Heart right ventricle (tissue), 16 donors: ENCODE measurements at places on chromosomes 13 and 19. TPM values are rescaled to one million over a fixed set of nuclear protein-coding genes. Genes with fewer than 3 reads are reported as not detected.

Gene KISS1R
- total RNA-seq = not detected

Gene CEACAM7
- not detected for total RNA-seq

Gene GJA3
- 21.8 TPM for total RNA-seq

Gene ZFP82
- total RNA-seq = 3.7 TPM

Gene ARGLU1
- total RNA-seq = 23.1 TPM

Gene OXGR1
- not detected for total RNA-seq

Gene MBOAT7
- total RNA-seq = 18.9 TPM

Gene RFPL4AL1
- total RNA-seq = not detected

DNA sequence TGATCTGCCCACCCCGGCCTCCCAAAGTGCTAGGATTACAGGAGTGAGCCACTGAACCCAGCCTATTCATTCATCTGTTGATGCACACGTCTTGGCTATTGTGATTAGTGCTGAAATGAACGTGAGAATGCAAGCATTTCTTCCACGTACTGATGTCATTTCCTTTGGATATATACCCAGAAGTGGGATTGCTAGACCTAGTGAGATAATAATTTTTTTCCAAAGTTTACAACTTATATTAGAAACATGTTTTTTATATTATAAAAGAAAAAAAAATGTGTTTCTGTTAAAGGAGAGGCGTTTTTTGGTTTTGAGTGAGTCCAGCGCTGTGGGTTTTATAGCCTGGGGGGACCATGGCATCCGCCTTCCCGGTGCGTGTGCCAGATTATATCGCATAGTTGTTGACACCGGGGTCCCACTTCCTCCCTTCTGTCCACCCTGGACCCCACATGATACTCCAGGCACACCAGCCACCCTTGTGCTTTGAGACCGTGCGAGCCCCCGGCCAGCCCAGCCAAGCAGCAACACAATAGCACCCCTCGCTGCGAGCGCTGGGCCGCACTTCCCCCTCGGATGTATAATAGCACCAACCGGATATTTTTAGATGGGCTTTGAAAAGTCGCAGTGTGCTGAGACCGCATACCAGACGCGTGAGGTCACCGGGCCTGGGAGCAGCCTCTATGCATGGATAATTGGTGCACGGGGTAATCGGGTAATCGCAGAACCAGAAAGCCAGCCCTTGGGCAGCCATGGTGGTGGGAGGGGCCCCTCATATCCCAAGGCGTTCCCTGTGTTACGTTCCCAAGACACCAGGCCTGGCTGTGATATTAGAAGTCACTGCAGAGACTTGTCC, 59.6 kb downstream of the MYO9B start:
- peak; percentile 97 for DNase-seq

GRCh38 chr19:29971648-29972047, 29.6 kb downstream of the URI1 start:
- DNase-seq = no peak

GRCh38 chr13:40446365-40446764, 220.1 kb downstream of the FOXO1 start:
- no peak for DNase-seq

DNA sequence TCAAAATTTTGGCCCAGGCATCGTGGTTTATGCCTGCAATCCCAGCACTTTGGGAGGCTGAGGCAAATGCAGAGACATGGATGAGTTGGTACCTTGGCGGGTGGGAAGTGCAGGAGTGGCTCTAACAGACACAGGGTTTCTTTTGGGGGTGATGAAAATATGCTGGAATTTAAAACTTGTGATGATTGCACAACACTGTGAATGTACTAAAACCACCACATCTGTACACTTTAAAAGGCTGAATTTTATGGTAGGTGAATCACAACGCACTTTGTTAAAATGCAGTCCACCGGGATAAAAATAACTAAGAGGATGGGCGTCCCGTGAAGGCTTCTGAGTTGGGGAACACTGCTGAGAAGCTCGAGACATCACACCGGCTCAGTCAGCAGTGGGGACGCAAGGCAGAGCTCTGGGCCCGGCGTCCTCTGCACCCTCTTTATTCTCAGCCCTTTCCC, 47.1 kb downstream of the MLLT1 start:
- no peak for DNase-seq

DNA sequence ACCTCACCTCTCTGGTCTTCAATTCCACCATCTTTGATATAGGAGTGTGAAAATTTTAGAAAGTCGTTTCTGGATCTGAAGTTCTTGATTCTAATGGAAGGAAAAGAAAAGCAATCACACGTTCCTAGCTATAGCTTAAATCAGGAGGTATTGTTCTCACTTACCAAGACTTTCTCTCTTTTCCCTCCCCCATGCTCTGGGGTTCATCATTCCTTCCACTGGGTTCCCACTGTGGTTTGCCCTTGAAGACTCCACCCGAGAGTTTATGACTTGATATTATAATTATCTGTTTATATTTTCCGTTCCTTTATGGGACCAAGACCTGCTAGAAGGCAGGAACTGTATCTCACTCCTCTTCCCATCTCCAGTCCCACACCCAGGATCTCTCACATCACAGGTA, 76.6 kb downstream of the AKAP11 start:
- no peak for DNase-seq

DNA sequence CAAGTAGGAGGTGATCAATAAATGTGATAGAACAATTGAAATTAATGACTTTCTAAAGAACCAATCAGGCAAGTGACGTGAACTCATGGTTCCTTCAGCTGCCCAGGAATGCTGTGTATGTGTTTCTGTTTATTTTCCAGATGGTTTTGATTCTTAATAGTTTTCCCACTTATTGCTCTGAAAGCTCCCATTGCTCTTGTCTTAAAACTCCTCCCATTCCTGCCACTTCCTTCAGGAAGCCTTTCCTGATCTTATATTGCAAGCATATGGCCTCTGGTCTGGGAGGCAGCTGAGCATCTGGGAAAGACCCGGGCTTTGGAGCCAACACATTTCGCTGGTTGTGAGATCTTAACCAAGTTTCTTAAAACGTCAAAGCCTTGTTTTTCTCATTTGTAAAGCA, 17.1 kb upstream of the LATS2 start:
- DNase-seq = no peak

DNA sequence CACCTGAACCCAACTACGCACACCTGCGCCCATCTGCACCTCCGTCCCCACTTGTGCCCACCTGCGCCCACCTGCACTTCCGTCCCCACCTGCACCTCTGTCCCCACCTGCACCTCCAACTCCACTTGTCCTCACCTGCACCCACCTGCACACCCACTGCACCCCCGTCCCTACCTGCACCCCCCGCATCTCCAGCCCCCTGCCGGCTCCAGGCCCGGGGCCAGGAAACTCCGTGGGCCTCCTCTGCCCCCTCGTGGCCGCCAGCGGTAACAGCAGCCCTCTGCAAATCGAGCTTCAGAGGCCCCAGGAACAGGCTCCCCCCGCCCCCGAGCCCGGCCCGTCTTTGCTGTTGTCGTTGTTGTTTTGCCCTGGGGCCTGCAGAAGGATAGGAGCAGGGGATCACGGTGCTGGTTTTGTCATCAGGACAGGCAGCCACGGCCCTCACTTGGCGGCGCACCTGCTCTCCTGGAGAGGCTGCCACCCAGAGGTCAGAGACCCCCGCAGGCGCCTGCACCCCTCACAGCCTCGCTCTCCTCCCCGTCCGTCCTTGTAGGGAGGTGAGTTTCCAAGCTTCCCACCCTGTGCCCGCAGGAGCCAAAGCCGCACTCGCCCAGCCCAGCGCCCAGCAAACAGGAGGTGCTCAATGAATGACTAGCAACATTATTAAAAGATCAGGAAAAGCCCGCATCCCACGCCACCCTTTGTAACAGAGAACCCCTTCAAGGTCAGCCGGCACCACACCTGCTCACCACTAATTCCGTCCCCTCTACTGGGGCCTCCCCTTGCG, 65.4 kb downstream of the GNG7 start:
- DNase-seq = peak; percentile 71

GRCh38 chr19:6476155-6476895, 5.3 kb downstream of the DENND1C start:
- DNase-seq = peak; percentile 44

DNA sequence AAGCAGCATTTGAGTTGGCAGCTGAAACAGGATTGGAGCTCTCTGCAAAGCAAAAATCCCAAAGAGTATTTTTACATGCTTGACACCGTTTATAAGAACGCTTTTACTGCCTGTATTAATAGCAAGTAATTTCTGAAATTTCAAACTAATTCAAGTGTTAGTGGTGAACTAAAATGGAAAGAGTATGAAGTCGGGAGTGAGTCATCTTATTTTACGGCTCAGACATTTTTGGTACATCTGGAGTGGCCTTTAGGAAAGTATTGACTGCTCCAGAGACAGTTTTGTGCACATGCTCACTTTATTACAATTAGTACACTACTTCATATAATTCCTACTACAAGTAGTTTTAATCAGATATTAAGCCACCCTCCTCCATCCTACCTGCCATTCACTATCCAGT, 167.4 kb downstream of the SLITRK6 start:
- DNase-seq = no peak

DNA sequence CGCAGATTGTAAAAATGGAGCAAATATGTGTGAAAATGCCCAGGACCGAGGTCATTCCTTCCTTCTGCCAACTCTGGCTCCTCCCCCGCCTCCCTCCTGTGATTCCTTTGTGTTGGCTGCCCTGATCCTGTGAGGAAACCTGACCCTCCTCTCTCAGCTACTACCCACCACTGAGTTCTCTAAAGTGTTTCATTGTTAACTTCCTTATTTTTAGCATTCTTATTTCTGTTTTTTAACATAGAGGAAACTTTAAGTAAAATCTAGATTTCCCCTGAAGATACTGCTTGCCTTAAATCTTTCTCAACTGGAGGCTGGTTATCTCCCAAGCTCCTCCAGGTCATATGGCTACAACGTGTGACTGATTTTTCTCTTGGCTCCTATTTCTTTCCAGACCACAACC, 21.7 kb upstream of the FBXL3 start:
- DNase-seq = no peak

GRCh38 chr13:108957369-108958012, 328.1 kb downstream of the MYO16 start:
- no peak for DNase-seq

GRCh38 chr13:97141097-97141496, 81.0 kb upstream of the MBNL2 start:
- no peak for DNase-seq

DNA sequence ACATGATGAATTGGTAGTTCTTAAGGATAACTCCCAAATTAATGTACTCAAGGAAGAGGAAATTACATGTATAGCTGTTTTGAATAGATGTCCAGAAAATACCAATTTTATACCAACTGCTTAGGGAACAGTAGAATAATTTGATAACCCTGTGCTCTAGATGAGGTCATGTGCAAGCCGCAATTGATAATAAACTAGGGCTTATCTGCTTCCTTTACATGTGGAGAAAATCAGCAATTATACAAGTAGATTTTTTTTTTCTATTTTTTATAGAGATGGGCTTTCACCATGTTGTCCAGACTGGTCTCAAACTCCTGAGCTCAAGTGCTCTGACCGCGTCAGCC, 9.3 kb downstream of the TPT1 start:
- no peak for DNase-seq

GRCh38 chr13:48188131-48188530, 44.9 kb upstream of the ITM2B start:
- no peak for DNase-seq

- DNase-seq = no peak
These were observed 12.2 kb upstream of the FUT5 start for GRCh38 chr19:5882421-5882968.

GRCh38 chr13:106433066-106433465, 102.4 kb downstream of the EFNB2 start:
- no peak for DNase-seq

- DNase-seq = peak; percentile 76
These were observed 4.0 kb downstream of the RTN2 start for GRCh38 chr19:45492627-45493470.
